ENCODE measurements at places on chromosomes 6 and 20. TPM values are rescaled to one million over a fixed set of nuclear protein-coding genes. Genes with fewer than 3 reads are reported as not detected.

CRISP2 gene
- not detected for total RNA-seq

SLC35B3 gene
- total RNA-seq, result 9.0 TPM

PGC gene
- total RNA-seq, result not detected

RAE1 gene
- total RNA-seq, result 66.8 TPM

- no peak for DNase-seq
These were observed 18.7 kb upstream of the TOP1 start for GRCh38 chr20:41009946-41010345.

GRCh38 chr20:32456869-32457478, 98.8 kb downstream of the ASXL1 start:
- no peak for DNase-seq

DNA sequence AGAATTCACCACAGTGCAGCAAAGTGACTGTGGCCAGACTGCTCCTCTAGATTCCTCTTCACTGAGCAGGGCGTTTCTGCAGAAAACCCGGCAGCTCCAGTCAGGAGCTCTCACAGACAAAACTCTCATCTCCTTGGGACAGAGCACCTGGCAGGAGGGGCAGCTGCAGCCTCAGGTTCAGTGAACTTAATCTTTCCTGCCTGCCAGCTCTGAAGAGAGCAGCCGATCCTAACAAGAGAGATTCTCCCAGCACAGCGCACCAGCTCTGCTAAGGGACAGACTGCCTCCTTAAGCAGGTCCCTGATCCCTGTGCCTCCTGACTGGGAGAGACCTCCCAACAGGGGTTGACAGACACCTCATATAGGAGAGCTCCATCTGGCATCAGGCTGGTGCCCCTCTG, 1065.5 kb downstream of the GRIK2 start:
- no peak for DNase-seq

DNA sequence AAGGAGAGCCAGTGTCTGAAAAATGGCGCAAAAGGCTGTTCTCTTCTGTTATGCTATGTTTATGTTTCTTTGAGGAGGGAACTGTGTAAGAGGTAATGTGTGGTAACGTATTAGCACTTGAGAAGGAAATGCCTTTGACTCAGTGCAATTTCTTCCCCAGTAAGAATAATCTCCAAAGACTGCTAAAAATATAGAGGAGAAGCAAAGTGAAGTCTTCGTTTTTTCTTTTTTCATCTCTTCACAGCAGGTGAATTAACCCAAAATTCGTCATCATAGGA, 47.1 kb upstream of the IFNGR1 start:
- no peak for DNase-seq

DNA sequence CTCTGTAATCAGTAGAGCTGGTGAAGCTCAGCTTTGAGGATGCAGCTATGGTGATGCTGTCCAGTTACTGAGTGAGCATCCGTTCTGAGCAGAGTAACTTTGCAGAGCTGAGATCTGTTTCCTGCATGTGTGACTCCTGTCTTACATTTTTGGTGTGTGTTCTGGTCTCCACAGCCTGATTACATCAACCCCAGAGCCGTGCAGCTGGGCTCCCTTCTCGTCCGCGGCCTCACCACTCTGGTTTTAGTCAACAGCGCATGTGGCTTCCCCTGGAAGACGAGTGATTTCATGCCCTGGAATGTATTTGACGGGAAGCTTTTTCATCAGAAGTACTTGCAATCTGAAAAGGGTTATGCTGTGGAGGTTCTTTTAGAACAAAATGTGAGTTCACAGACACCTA, 81.6 kb downstream of the FAM120B start:
- DNase-seq, result no peak

Data from natural killer cell (primary cell).